Karpas-422 (cell line): ENCODE measurements at places on chromosomes 5 and 9. TPM values are rescaled to one million over a fixed set of nuclear protein-coding genes. Genes with fewer than 3 reads are reported as not detected.

NR2F1 gene
- total RNA-seq: not detected in 2 replicates

LRRC19 gene
- total RNA-seq: not detected in 2 replicates

SLC25A2 gene
- 0.65 and 0.82 TPM in 2 replicates for total RNA-seq

AGXT2 gene
- total RNA-seq: not detected in 2 replicates

PPP2R2B gene
- total RNA-seq: not detected in 2 replicates

RANBP3L gene
- total RNA-seq: 0.18 and 0.22 TPM in 2 replicates

LCN10 gene
- total RNA-seq: not detected in 2 replicates

ZNF483 gene
- total RNA-seq: 0.04 and 0.19 TPM in 2 replicates

SLC6A7 gene
- total RNA-seq: not detected in 2 replicates

SLC6A18 gene
- total RNA-seq: not detected in 2 replicates

FAM78A gene
- total RNA-seq: 31.6 and 43.9 TPM in 2 replicates

FAF2 gene
- total RNA-seq: 22.9 and 37.5 TPM in 2 replicates

PCDHGB7 gene
- 6.3 and 10.4 TPM in 2 replicates for total RNA-seq

FYB1 gene
- total RNA-seq: 2.7 and 2.8 TPM in 2 replicates

SLC4A9 gene
- total RNA-seq: not detected in 2 replicates

LCN2 gene
- total RNA-seq: not detected in 2 replicates

SPATA31E1 gene
- not detected in 2 replicates for total RNA-seq

SLC9A3 gene
- total RNA-seq: 2.0 and 3.5 TPM in 2 replicates

PCDHB10 gene
- total RNA-seq: 0.11 TPM in 1 of 2 replicates, not detected in the other

PCDHB12 gene
- not detected in 2 replicates for total RNA-seq

GABRA1 gene
- total RNA-seq: not detected in 2 replicates

PCDHGA9 gene
- total RNA-seq: 13.0 and 15.7 TPM in 2 replicates

CKMT2 gene
- not detected in 2 replicates for total RNA-seq

IFNA13 gene
- total RNA-seq: not detected in 2 replicates

QRFP gene
- not detected in 2 replicates for total RNA-seq

SLC27A6 gene
- not detected in 2 replicates for total RNA-seq

IFNA2 gene
- not detected in 2 replicates for total RNA-seq

IL5 gene
- not detected in 2 replicates for total RNA-seq

NDST1 gene
- total RNA-seq: 8.4 and 20.9 TPM in 2 replicates

SH2D3C gene
- 0.61 TPM in 1 of 2 replicates, not detected in the other for total RNA-seq

TXNDC8 gene
- not detected in 2 replicates for total RNA-seq

PCDHB7 gene
- not detected in 2 replicates for total RNA-seq

CCL28 gene
- 18.8 and 42.3 TPM in 2 replicates for total RNA-seq

ZSWIM6 gene
- 1.7 and 4.2 TPM in 2 replicates for total RNA-seq

UNC13B gene
- total RNA-seq: not detected in 2 replicates

SLC36A3 gene
- not detected in 2 replicates for total RNA-seq

GGTA1 gene
- total RNA-seq: not detected in 2 replicates

SLC2A6 gene
- total RNA-seq: 10.6 and 32.0 TPM in 2 replicates

EMB gene
- total RNA-seq: 166 and 376 TPM in 2 replicates

ATP6V0E1 gene
- 78.4 and 134 TPM in 2 replicates for total RNA-seq

WHRN gene
- 0.30 and 0.76 TPM in 2 replicates for total RNA-seq

COX7C gene
- total RNA-seq: 342 and 598 TPM in 2 replicates

DOCK8 gene
- total RNA-seq: 36.5 and 39.1 TPM in 2 replicates

PPIC gene
- not detected in 2 replicates for total RNA-seq

ELOVL7 gene
- total RNA-seq: 0.11 TPM in 1 of 2 replicates, not detected in the other

CFAP90 gene
- total RNA-seq: not detected in 2 replicates

SLC45A2 gene
- total RNA-seq: not detected in 2 replicates

NOTCH1 gene
- total RNA-seq: 4.3 and 15.0 TPM in 2 replicates

SARDH gene
- not detected in 2 replicates for total RNA-seq

LRRC70 gene
- 2.7 and 6.5 TPM in 2 replicates for total RNA-seq

ADAMTS12 gene
- not detected in 2 replicates for total RNA-seq

FGF1 gene
- not detected in 2 replicates for total RNA-seq

ACSL6 gene
- not detected in 2 replicates for total RNA-seq
